ENCODE measurements at places on chromosomes 7 and 10. TPM values are rescaled to one million over a fixed set of nuclear protein-coding genes. Genes with fewer than 3 reads are reported as not detected.
A peak's percentile ranks its signal among the peaks of the same experiment; 100 is the strongest.

The ZNF488 gene
- total RNA-seq: 1.6 TPM

DNA sequence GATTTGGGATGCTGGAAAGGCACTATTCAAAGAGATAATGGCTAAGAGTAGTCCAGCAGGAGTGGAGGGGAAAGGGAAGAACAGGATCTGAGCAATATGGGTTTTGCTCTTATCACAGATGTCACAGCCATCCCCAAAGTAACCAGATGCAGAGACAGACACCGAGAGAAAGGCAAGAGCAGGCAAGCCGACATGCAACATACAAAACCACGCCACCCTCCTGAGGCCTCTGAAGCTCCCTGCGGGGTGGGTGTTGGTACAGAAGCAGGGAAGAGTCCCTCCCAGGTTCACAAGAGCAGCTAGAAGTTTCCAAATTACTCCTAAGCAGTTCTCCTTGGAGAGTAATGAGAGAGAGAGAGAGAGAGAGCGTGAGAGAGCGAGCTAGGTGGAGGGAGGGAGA is 10.8 kb upstream of the C10orf53 start:
- no peak for DNase-seq

GRCh38 chr7:117949232-117949631 is 76.0 kb upstream of the CTTNBP2 start:
- DNase-seq: peak; percentile 71

The CLDN3 gene
- not detected for total RNA-seq

The AP4M1 gene
- 20.0 TPM for total RNA-seq

GRCh38 chr7:28701731-28702130 is 256.4 kb downstream of the TRIL start:
- DNase-seq: no peak

- DNase-seq: no peak
These were observed 406.9 kb downstream of the SFMBT2 start for GRCh38 chr10:7003831-7004395.

All from foreskin keratinocyte (primary cell).